CD8-positive, alpha-beta T cell (primary cell): ENCODE measurements at places on chromosomes 6 and 20.

- no peak for DNase-seq
These were observed 184.2 kb downstream of the PLCB4 start for GRCh38 chr20:9253006-9253539.

GRCh38 chr20:13231031-13231752, 10.1 kb downstream of the ISM1 start:
- no peak for DNase-seq

GRCh38 chr6:18823782-18824386, 436.7 kb downstream of the RNF144B start:
- no peak for DNase-seq

- DNase-seq, result peak; percentile 21
These were observed 197.4 kb upstream of the KCNG1 start for GRCh38 chr20:51220293-51220706.

DNA sequence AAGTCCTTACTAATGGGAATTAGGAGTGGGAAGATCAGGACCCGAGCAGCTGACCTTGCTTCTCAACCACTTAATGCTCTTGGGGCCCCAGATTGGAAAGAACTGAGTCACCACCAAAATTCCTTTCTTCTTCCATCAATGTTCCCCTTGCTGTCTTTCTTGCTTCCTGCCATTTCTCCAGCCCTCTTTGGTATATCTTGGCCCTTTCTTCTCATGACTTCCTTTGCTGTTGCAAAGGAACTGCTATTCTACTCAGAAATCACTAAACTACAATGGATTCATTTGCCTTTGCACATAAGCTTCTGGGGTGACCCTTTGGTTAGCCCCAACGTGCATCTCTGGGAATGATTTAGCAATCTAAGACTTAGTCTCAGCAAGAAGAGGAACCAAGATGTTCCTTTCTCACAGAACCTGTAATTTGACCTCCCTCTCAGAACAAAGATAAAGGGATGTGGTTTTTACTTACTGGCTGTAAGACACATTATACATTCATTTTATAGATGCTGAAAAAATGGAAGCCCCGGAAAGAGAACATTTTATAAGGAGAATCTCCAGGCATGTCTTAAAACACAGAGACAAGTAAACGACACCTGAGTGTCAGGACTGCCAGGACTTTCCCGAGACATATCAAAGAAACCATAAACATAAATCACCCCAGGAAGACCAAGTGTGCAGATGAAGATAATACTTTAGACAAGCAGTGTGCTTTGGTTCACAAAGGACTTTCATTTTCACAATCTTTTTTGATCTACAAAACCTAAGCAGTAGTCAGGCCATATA, 99.0 kb upstream of the TNFAIP3 start:
- no peak for DNase-seq

- DNase-seq, result no peak
These were observed 4.9 kb downstream of the SDCBP2 start for GRCh38 chr20:1323830-1324597.

DNA sequence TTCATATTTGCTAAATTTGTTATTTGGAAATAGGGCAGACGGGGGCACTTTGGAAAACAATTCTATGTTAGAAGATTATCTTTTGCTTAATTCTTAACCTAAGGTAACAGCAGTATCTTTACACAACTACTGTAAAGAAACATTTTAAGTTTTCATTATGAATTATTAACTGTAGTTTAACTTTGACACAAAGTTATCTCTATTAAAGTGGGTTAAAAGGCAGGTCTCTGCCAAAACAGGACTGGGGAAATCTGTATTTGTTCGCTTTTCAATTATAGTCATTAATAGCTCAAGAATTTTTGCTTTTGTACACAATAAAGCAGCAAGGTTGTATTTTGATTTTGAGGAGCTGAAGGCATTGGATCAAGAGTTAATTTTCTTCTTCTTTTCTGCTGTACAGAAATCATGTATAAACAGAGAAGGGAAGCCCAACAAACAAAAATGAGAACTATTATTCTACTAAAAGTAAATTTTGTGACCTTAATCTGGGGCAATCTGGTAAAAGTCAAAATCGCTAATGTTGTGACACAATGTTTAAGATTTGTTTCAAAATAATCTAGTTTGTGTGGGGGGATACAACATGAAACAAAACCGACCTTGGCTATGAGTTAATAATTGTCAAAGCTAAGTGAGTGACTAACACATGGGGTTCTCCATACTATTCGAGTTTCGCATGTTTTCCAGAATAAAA, 2.9 kb downstream of the STAU1 start:
- no peak for DNase-seq

DNA sequence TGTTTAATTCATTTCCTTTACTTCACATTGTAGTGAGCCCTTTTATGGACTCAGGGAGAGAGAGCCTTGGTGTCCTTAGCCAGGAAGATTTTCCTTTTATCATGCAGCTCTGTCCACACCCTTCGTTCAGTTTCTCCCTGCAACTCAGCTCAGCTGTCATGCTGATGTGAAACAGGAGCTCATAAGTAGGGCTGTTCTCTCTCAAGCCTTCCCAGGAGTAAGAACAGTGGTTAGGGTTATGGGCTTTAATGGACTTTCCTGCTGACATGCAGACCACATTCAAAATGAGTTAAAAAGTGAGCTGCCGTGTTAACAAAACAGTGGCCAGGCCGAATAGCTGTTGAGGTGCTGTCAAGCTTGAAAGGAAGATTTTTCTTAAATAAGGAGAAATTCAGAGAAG, 104.1 kb downstream of the BCKDHB start:
- no peak for DNase-seq

DNA sequence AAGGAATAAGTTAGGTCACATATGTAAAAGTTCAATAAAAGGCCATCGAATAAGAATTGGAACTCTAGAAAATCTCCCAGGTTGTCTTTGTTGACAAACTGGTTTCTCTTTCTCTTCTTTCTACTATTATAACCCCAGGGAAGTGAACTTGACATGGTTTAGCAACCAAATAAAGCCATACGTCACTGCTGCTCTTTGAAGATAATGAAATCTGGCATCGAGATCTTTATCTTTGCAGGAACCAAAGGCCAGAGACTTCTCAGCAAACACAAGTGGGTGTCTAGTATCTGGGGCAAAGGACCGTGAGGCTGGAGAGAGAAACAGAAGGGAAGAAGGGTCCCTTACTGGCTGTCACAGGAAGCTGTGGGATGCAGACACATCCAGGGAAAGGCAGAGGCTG, 286.7 kb upstream of the CDYL start:
- no peak for DNase-seq
